ENCODE measurements at places on chromosomes 12 and 14.

GRCh38 chr14:63240221-63240620, 36.0 kb downstream of the RHOJ start:
- no peak for DNase-seq

- no peak for DNase-seq
These were observed 176.1 kb downstream of the ADGRD1 start for GRCh38 chr12:131129839-131130238.

GRCh38 chr14:95510804-95511203, 5.6 kb downstream of the SYNE3 start:
- DNase-seq: no peak

- no peak for DNase-seq
These were observed 879.2 kb downstream of the AACS start for GRCh38 chr12:125944446-125944845.

- DNase-seq: no peak
These were observed 495.2 kb upstream of the GARIN6 start for GRCh38 chr12:99152337-99152736.

- no peak for DNase-seq
These were observed 23.5 kb upstream of the C12orf50 start for GRCh38 chr12:88052686-88053085.

- DNase-seq: no peak
These were observed 105.5 kb upstream of the CCND2 start for GRCh38 chr12:4168036-4168435.

GRCh38 chr12:32501835-32502333, 102.5 kb downstream of the FGD4 start:
- DNase-seq: no peak

DNA sequence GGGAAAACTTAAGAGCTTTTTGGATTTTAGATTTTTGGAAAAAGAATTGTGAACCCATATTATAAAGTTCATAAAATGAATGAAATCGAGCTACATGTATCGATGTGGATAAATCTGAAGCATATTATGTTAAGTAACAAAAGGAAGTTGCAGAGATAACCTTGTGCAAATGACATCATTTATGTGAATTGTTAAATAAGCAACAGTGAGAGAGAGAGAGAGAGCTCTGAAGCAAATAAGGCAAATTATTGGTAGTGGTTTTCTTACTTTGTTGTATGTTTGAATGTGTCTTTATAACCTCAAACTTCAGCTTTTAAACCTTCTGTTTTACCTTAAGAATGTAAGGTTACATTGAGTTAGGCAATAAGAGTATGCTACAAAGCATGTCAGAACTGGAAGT, 78.8 kb downstream of the ERC1 start:
- DNase-seq: no peak

GRCh38 chr12:69981881-69982475, 157.0 kb downstream of the MYRFL start:
- DNase-seq: no peak

DNA sequence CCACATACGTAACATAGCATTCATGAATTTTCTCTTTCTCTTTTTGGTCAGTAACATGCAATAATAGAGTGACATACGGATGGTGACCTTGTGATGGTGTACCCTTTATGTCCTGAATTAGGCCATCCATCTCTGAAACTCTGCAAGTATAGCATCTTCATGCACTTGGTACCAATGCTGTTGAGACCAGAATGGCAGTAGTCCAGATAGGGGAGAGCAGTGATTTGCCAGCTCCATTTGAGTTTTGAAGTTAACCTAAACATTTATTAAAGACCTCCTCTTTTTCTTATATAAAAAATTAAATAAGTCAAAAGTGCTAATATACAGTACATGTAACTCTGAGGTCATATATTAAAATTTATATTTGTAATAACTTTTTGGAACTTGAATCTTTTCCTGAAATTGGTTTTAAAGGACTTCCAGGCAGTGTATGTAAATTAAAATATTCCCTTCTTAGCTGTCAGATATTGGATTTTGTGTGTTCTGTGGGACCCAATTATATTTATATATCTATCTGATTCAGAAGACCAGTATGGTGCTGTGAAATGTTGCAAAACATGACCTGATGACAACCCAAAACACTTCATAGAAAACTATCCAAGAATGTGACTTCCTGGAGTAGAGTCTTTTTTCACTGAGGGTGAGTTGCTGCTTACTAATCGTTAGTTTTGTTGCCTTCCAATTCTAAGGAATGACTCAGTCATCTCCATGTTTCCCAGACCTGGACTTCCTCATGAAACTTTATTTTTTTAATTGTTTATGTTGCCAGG, 3.5 kb downstream of the ELK3 start:
- no peak for DNase-seq

DNA sequence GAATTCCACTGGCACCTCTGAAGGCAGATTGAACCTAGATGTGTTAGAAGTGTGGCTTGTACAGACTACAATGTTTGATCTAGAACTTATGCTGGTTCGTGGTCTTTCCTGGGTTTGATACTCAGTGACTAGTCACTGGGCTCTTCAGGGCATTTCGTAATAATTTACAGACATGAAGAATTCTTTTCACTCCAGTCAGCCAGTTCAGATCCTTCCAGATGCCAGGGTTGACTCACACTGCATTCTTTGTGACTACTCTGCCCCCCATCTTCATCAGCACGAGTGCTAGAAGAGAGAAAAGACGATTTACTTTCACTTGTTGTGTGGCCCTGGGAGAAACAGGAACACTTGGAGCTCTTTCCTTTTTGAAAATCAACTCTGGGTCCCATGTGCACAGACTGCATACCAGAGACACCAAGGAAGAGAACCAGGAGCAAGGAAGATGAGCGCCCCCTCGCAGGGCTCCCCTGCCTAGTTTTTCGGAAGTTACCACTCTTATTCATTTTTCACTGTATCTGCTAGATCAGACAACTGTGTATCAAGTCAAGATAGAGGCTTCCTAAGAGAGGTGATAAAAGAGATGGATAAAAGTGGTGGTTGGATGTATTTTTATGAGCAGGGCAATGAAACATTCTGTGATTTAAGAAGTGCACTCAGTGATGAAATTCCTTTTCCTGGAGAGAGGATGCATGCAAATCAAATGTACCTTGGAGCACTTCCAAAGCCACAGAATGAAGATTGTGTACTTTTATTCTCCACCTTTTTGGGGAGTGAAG, 33.5 kb upstream of the EVL start:
- DNase-seq: no peak

GRCh38 chr12:78457938-78458337, 406.6 kb upstream of the SYT1 start:
- no peak for DNase-seq

- DNase-seq: no peak
These were observed 1.0 kb upstream of the GPD1 start for GRCh38 chr12:50102646-50103309.

DNA sequence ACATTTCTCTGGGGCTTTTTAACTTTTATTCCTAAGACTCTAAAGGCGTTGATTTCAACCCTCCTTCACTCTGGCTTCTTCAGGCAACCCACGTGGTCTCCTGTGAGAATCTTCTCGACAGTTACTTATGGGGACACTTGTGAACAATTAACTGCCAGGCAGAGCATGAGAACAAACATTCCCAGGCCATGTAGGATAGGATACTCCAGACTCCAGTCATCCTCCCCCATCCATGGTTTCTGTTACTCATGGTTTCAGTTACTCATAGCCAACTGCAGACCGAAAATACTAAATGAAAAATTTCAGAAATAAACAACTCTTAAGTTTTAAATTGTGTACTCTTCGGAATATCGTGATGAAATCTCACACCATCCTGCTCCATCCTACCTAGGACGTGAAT, 19.5 kb downstream of the GPR68 start:
- no peak for DNase-seq

DNA sequence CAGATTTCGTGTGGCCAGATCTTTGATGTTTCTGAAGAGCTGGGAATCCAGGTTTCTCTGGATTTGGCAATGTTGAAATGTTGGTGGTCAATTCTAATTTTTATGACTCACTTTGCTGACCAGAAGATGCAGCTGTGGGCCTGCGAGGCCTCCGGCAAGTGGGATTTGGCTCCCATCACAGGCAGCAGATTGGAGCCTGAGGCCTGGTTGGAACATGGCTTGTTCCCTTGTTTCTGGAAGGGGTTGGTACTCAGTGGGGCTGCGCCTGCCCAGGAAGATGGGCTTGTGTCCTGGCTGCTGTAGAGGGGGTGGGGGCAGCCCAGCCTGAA, 23.1 kb downstream of the FBRSL1 start:
- no peak for DNase-seq

All from germinal center (tissue), 1 donor.